ENCODE measurements at places on chromosomes 7 and 10. TPM values are rescaled to one million over a fixed set of nuclear protein-coding genes. Genes with fewer than 3 reads are reported as not detected.

- H3K4me3 ChIP-seq, result peak overlapping the region; percentile 8
- H3K27ac ChIP-seq, result peak overlapping the region; percentile 96
- DNase-seq, result no peak
- H3K27me3 ChIP-seq, result no peaks in the 10 kb centered on the region
- H3K4me1 ChIP-seq, result peaks cover 43% of the 10 kb centered on the region
- H3K36me3 ChIP-seq, result peaks cover 15% of the 10 kb centered on the region
These were observed 179.2 kb upstream of the BET1 start for GRCh38 chr7:94183289-94183749.

FBXL13 gene
- total RNA-seq, result 0.83 TPM

PON1 gene
- total RNA-seq, result not detected

ANKRD2 gene
- total RNA-seq, result not detected

DNA sequence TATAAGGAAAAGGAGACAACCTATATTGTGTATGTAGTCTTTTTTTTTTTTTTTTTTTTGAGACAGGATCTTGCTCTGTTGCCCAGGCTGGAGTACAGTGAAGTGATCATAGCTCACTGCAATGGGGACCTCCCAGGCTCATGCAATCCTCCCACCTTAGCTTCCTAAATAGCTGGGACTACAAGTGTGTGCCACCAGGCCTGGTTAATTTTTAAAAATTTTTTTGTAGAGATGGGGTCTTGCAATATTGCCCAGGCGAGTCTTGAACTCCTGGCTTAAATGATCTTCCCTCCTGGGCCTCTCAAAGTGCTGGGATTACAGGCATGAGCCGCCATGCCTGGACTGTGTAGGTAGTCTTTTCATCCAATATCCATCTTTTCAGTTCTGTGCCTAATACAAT is 78.7 kb upstream of the ARHGAP21 start:
- H3K27ac ChIP-seq, result no peak overlapping the region
- H3K4me3 ChIP-seq, result no peak overlapping the region

- H3K4me3 ChIP-seq, result no peak overlapping the region
- H3K27me3 ChIP-seq, result peaks cover 66% of the 10 kb centered on the region
- DNase-seq, result no peak
These were observed 567.6 kb downstream of the LRMDA start for GRCh38 chr10:75999001-75999400.

PTPRZ1 gene
- 0.38 TPM for total RNA-seq

- no peaks in the 10 kb centered on the region for H3K36me3 ChIP-seq
- H3K27ac ChIP-seq, result peak overlapping the region; percentile 12
- peaks cover 6% of the 10 kb centered on the region for H3K4me1 ChIP-seq
- DNase-seq, result no peak
- no peaks in the 10 kb centered on the region for H3K27me3 ChIP-seq
- no peak overlapping the region for H3K4me3 ChIP-seq
These were observed 483.0 kb downstream of the PLXDC2 start for GRCh38 chr10:20299034-20299736.

HMX2 gene
- not detected for total RNA-seq

DNA sequence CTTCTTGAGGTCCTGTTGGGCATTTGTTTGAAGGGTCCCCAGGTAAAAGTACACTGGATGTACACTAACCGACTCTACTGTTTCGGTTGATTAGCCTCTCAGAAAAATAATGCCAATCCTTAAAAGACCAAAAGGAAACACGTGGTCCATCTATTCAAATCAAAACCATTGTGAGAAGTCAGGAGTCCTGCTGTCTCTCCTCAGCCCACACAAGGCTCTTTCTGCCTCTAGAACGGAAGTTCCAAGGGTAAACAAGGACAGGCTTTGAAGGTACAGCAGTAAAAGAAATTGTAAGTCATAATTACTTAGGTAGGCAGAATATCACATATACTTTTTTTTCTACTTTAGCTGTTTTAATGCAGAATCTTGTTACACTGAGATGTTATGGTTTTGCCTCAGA is 71.7 kb upstream of the TPK1 start:
- no peaks in the 10 kb centered on the region for H3K36me3 ChIP-seq
- no peaks in the 10 kb centered on the region for H3K4me1 ChIP-seq
- no peaks in the 10 kb centered on the region for H3K27me3 ChIP-seq
- DNase-seq, result no peak
- no peak overlapping the region for H3K4me3 ChIP-seq

DNA sequence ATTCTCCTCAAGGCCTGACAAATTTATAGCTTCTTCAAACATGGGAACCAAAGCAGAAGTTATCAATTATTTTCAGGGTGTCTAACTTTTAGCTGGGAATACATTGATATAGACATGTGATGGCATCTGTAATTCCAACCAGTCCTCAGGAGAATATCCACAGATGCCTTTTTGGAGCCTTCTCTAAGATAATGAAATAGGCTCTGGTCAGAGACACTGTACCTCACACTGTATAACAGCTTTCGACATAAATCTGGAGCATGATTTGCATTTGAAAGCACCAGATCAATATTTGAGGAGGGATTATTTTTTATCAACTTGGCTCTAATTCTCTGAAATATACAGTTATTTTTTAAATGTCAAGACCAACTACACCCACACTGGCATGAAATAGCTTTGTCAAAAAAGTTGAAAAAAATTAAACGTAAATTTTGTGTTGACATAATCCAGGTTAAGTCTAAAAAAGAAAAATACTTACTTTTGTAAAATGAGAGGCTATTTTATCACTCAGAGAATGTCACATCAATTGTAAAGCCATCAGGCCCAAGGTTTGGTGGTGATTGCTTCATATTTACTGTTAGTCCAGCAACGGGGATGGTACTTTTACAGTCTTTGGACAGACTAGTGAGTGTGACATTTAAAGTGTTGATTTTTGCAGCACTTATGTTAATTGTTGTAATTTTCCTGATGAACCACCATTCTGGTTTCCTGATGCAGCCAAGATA is 177.0 kb upstream of the SP8 start:
- DNase-seq, result no peak
- H3K27ac ChIP-seq, result no peak overlapping the region
- H3K27me3 ChIP-seq, result no peaks in the 10 kb centered on the region
- no peaks in the 10 kb centered on the region for H3K36me3 ChIP-seq
- H3K4me3 ChIP-seq, result no peak overlapping the region

- H3K4me3 ChIP-seq, result no peak overlapping the region
- H3K27ac ChIP-seq, result no peak overlapping the region
- no peak for DNase-seq
- H3K36me3 ChIP-seq, result peaks cover 50% of the 10 kb centered on the region
- no peaks in the 10 kb centered on the region for H3K4me1 ChIP-seq
- no peaks in the 10 kb centered on the region for H3K27me3 ChIP-seq
These were observed 10.8 kb downstream of the ERLIN1 start for GRCh38 chr10:100174699-100175677.

OR6B1 gene
- total RNA-seq, result not detected

GRCh38 chr7:78099715-78100394 is 301.3 kb downstream of the PHTF2 start:
- peak overlapping the region; percentile 48 for H3K27ac ChIP-seq
- H3K4me3 ChIP-seq, result no peak overlapping the region

- H3K4me1 ChIP-seq, result no peaks in the 10 kb centered on the region
- H3K27ac ChIP-seq, result no peak overlapping the region
- H3K4me3 ChIP-seq, result no peak overlapping the region
- no peaks in the 10 kb centered on the region for H3K36me3 ChIP-seq
These were observed 5.8 kb upstream of the C1QL3 start for GRCh38 chr10:16527452-16527851.

GRCh38 chr10:123778719-123779517 is 112.7 kb downstream of the CPXM2 start:
- no peaks in the 10 kb centered on the region for H3K36me3 ChIP-seq
- no peaks in the 10 kb centered on the region for H3K4me1 ChIP-seq
- no peaks in the 10 kb centered on the region for H3K27me3 ChIP-seq
- no peak overlapping the region for H3K27ac ChIP-seq

DNA sequence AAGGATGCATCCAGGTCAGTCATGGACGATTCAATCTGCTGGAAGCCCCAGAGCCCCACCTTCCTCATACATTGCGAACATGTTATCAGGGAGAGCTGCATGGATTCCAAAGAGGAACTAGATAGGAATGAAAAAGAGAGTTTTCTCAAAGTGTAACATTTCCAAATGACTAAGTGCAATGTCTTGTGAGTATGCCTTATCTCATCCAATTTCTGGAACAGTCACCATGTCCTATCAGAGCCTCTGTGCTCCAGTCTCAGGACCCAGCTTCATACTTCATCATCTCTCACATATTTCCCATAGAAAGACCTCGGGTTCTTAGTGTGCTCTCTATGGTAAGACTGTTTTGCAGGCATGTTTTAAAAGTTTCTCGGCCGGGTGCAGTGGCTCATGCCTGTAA is 26.8 kb downstream of the ZC3HC1 start:
- H3K4me1 ChIP-seq, result peaks cover 7% of the 10 kb centered on the region
- DNase-seq, result no peak
- no peak overlapping the region for H3K27ac ChIP-seq
- H3K27me3 ChIP-seq, result no peaks in the 10 kb centered on the region

GRCh38 chr7:37590824-37591223 is 92.7 kb upstream of the GPR141 start:
- no peaks in the 10 kb centered on the region for H3K4me1 ChIP-seq
- no peak for DNase-seq
- no peak overlapping the region for H3K4me3 ChIP-seq
- no peaks in the 10 kb centered on the region for H3K27me3 ChIP-seq
- no peaks in the 10 kb centered on the region for H3K36me3 ChIP-seq
- H3K27ac ChIP-seq, result no peak overlapping the region

GRCh38 chr10:20817116-20817515 is 80.0 kb downstream of the NEBL start:
- DNase-seq, result no peak
- H3K27ac ChIP-seq, result no peak overlapping the region
- no peaks in the 10 kb centered on the region for H3K36me3 ChIP-seq

GRCh38 chr10:483261-483660 is 206.2 kb downstream of the DIP2C start:
- DNase-seq, result peak; percentile 69
- no peaks in the 10 kb centered on the region for H3K27me3 ChIP-seq
- peaks cover 41% of the 10 kb centered on the region for H3K4me1 ChIP-seq
- H3K27ac ChIP-seq, result no peak overlapping the region
- no peak overlapping the region for H3K4me3 ChIP-seq

GNGT1 gene
- total RNA-seq, result not detected

DNA sequence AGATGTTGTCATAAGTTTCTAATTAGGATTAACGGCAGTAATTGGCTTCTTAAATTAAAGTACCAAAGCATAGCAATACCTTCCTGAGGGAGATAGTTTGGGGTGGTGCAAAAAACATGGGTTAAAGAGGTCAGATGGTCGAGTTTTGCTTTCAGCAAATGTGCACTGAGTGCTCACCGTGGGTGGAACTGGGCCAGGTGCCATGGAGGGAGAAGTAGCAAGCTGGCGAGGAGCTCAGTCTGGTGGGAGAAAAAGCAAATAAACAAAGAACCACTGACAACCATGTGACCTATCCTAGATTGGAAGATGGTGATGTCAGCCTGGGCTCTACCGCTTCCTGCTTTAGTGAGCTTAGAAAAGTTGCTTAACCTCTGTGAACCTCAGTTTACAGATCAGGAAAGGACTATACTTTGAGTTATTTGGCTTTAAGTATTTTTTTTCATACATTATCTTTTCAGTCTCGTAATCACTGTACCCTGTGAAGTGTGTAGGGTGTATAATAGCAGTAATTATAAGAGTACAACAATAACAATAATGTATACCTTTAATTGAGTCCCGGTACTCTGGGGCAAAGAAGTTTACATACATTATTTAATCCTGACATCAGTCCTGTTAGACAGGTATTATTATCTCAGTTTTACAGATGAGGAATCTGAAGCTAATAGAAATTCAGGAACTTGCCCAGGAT is 69.0 kb upstream of the PDCD4 start:
- peaks cover 24% of the 10 kb centered on the region for H3K4me1 ChIP-seq
- no peaks in the 10 kb centered on the region for H3K36me3 ChIP-seq
- H3K27ac ChIP-seq, result peak overlapping the region; percentile 72
- no peak overlapping the region for H3K4me3 ChIP-seq
- no peak for DNase-seq

CYP2E1 gene
- total RNA-seq, result 3.1 TPM

DNA sequence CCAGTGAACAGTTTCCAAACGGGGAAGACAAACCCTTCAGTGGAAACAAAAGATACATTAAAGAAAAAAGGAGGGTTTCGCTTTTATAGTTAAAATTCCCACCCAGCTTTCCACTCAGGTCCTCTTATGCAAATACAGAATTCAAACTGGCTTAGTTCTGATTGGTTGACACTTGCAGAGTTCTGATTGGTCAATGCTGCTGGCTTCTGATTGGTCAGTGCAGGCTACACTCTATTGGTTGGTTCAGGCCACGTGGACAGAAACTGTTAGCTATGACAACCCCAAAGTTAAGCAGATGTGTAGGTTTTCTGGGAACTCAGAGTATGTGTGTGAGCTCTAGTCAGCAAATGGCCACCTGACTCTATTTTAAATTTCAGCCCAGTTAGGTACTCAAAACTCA is 80.0 kb downstream of the FBXL13 start:
- H3K36me3 ChIP-seq, result no peaks in the 10 kb centered on the region
- no peaks in the 10 kb centered on the region for H3K27me3 ChIP-seq
- H3K27ac ChIP-seq, result no peak overlapping the region
- H3K4me1 ChIP-seq, result no peaks in the 10 kb centered on the region
- no peak overlapping the region for H3K4me3 ChIP-seq

DNA sequence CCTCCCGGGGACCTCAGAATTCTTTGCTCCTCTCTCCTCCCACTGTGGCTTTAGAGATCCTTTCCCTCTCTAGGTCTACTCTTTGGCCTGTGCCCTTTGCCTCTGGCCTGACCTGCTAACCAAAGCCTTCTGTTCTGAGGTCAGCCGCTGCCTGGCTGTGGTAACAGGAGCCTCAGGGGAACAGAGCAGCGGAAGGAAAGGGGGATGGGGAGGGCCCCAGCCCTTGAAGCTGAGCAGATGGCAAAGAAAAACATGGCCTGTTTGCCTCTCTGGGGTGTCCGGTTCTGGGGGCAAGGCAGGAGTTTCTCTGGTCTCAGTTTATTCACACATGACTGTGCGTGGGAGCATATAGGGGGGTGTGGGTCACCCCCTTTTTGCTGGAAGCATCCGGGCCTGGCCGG is 28.2 kb downstream of the COL26A1 start:
- peak overlapping the region; percentile 73 for H3K27ac ChIP-seq
- H3K27me3 ChIP-seq, result no peaks in the 10 kb centered on the region
- no peak for DNase-seq
- H3K4me1 ChIP-seq, result peaks cover 55% of the 10 kb centered on the region

RGR gene
- total RNA-seq, result not detected

DNA sequence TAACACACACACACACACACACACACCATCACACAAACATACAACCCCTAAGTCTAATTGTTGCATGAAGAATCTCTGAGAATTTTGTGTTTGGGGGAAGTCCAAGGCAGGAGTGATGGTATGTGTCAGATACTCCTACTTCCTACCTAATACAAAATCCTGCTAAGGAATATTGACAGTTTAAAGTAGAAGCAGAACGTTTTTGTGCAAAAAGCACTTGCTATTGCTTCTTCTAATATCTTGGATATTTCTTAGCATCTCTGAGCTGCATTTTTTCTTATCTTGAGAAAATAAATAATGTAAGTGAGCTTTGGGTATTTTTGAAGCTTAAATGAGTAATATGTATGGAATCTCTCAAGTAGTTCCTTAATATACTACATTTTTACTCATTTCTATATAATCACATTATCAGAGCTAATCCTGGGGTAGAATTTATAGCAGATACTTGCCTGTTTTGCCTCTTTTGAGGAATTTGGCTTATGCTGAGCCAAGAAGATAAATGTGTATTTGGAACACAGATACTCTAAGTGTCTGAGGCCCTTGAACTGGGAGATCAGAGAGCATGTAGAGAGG is 212.3 kb downstream of the DKK1 start:
- H3K4me3 ChIP-seq, result no peak overlapping the region
- no peak for DNase-seq
- H3K27ac ChIP-seq, result peak overlapping the region; percentile 42
- peaks cover 31% of the 10 kb centered on the region for H3K4me1 ChIP-seq

PAOX gene
- total RNA-seq, result 6.5 TPM
